ENCODE measurements at places on chromosomes 4 and X. TPM values are rescaled to one million over a fixed set of nuclear protein-coding genes. Genes with fewer than 3 reads are reported as not detected.

DNA sequence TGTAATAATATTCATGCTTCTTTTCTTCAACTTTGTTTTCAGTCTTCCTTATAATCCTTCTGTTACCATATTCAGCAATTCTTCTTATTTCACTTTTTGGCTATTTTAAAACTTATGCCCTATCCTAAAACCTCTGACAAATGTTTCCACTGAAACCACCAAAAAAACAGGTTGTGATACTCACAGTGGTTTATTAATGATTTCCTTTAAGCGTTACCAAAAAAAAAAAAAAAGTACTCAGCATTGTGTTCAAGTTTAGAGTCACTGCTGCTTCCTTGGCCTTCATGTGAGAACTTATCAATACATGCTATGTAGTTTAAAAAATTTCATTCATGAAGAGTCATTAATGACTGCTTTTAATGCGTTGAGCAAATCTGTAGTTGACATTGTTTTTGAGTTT lies 35.4 kb upstream of the UGT2A3 start:
- H3K36me3 ChIP-seq, result no peaks in the 10 kb centered on the region
- no peaks in the 10 kb centered on the region for H3K27me3 ChIP-seq

GRCh38 chr4:81811562-81812293 lies 340.0 kb upstream of the RASGEF1B start:
- H3K36me3 ChIP-seq, result no peaks in the 10 kb centered on the region
- DNase-seq, result no peak
- no peaks in the 10 kb centered on the region for H3K4me1 ChIP-seq
- no peak overlapping the region for H3K27ac ChIP-seq
- no peak overlapping the region for H3K4me3 ChIP-seq
- no peaks in the 10 kb centered on the region for H3K27me3 ChIP-seq

DNA sequence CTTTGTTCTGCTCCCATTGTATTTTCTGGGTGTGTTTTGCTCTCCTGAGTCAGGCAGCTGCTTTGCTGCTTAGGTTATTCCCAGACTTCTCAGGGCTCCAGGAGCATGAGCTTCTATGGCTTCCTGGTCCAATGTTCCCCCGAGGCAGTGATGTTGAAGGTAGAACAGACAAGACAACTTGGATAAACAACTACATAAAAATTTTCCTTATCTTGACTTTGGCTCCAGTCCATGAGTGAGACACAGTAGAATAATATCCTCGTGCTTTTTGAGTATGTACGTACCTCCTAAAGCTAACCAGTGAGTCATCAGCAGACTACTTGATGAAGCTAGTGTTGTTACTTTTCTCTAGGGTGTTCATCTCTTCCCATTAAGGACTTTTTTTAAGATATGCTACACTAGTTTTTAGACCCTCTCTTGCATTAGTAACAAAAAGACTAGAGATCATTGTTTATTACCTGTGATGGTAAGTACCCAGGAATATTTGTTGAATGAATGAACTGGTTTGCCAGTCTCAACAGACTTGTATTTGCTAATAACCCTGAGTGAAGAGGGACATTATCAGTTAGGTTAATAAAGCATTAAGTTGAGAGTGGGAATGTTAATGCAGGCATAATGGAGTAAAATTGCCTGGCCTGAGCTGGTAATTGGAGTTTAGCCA lies 131.9 kb downstream of the FHIP1A start:
- no peaks in the 10 kb centered on the region for H3K27me3 ChIP-seq
- no peaks in the 10 kb centered on the region for H3K36me3 ChIP-seq
- DNase-seq, result no peak
- H3K27ac ChIP-seq, result no peak overlapping the region
- H3K4me3 ChIP-seq, result no peak overlapping the region
- no peaks in the 10 kb centered on the region for H3K4me1 ChIP-seq

GRCh38 chr4:111977419-111977965 lies 167.8 kb upstream of the FAM241A start:
- no peak for DNase-seq
- H3K4me1 ChIP-seq, result no peaks in the 10 kb centered on the region
- no peaks in the 10 kb centered on the region for H3K36me3 ChIP-seq
- H3K27me3 ChIP-seq, result no peaks in the 10 kb centered on the region
- no peak overlapping the region for H3K4me3 ChIP-seq

DNA sequence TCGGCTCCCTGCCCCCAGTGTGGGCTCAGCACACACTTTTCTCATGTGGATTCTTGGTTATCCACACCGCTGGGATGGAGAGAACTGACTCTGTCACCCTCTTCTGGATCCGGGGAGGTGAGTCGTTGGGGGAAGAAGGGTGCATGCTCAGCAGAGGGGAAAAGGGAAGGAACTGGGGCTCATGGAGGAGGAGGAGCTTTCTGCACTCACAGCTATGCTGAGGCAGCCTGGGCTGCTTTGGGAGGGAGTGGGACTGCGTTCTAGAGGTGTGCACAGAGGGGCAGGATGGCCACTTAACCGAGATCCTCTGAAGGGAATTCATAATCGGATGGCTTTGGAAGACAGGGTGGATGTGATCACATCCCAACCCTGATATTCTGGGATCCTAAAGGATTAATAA lies 51.6 kb downstream of the RTL5 start:
- no peaks in the 10 kb centered on the region for H3K27me3 ChIP-seq
- no peak for DNase-seq
- H3K4me3 ChIP-seq, result no peak overlapping the region
- no peaks in the 10 kb centered on the region for H3K36me3 ChIP-seq
- peaks cover 7% of the 10 kb centered on the region for H3K4me1 ChIP-seq

DNA sequence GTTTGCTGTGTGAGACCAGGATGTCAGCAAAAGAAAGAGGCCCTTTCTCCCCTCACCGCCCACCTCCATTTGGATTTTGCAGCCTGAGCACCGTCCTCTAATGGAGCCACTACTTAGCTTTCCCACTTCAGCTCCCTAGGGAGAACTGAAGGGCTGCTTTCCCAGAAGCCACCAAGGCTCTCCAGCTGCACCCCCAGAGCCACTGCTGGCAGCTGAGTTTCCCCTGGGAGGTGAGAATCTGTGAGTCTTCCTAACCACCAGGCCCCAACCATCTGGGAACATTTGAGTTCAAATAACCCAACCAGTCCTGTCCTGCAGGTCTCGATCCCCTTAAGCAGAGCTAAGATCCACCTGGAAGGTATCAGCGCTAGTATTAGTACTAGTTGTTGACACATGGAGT lies 173.1 kb upstream of the USP9X start:
- H3K27ac ChIP-seq, result no peak overlapping the region
- H3K36me3 ChIP-seq, result no peaks in the 10 kb centered on the region
- H3K4me1 ChIP-seq, result no peaks in the 10 kb centered on the region
- no peaks in the 10 kb centered on the region for H3K27me3 ChIP-seq
- DNase-seq, result no peak

GRCh38 chr4:54737421-54737820 lies 79.7 kb downstream of the KIT start:
- no peak overlapping the region for H3K27ac ChIP-seq
- no peaks in the 10 kb centered on the region for H3K4me1 ChIP-seq
- H3K4me3 ChIP-seq, result no peak overlapping the region
- no peak for DNase-seq

- H3K4me1 ChIP-seq, result no peaks in the 10 kb centered on the region
- H3K27me3 ChIP-seq, result no peaks in the 10 kb centered on the region
- DNase-seq, result no peak
- H3K27ac ChIP-seq, result peak overlapping the region; percentile 38
- H3K36me3 ChIP-seq, result no peaks in the 10 kb centered on the region
These were observed 65.6 kb downstream of the ATXN3L start for GRCh38 chrX:13254076-13254785.

DNA sequence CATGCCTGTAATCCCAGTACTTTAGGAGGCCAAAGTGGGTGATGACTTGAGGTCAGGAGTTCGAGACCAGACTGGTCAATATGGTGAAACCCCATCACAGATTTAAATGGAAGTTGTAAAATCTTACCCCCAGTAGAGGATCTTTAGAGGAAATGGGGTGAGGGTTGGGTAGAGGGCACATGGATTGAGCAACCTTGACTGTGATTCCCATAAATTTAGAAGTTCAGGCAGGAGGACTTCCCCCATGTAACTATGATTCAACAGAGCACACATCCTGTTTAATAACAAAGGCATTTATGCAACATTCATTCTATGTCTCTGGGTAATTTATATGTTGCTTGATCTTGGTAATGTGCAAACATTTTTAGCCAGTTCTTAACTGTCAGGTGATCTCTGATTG lies 143.1 kb downstream of the RBM47 start:
- no peak overlapping the region for H3K27ac ChIP-seq
- no peaks in the 10 kb centered on the region for H3K36me3 ChIP-seq
- no peaks in the 10 kb centered on the region for H3K27me3 ChIP-seq
- DNase-seq, result no peak
- no peak overlapping the region for H3K4me3 ChIP-seq
- no peaks in the 10 kb centered on the region for H3K4me1 ChIP-seq

GRCh38 chr4:2044542-2045517 lies 14.3 kb upstream of the NAT8L start:
- no peak overlapping the region for H3K27ac ChIP-seq
- no peak for DNase-seq
- no peak overlapping the region for H3K4me3 ChIP-seq
- H3K27me3 ChIP-seq, result peaks cover 7% of the 10 kb centered on the region
- H3K4me1 ChIP-seq, result peaks cover 5% of the 10 kb centered on the region
- no peaks in the 10 kb centered on the region for H3K36me3 ChIP-seq

DNA sequence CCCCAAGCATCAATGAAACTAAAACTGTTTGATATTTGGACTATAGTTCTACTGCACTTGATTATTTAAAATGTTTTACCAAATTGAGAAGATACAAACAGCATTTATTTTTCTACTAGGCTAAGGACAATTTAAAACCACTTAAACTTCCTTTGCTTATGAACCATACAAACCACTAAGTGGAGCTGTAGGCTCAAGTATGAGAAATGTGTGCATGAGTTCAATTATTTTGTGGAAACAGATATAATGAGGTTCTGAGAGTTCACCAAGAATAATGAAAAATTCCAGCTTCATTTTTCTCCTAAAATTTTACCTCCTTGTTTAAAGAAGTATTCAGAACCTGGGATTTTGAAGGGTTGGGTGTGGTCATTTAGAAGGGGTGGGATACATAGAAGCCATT lies 63.1 kb downstream of the SERPINA7 start:
- no peaks in the 10 kb centered on the region for H3K36me3 ChIP-seq
- H3K27ac ChIP-seq, result no peak overlapping the region
- H3K27me3 ChIP-seq, result no peaks in the 10 kb centered on the region
- H3K4me3 ChIP-seq, result no peak overlapping the region
- no peaks in the 10 kb centered on the region for H3K4me1 ChIP-seq

DNA sequence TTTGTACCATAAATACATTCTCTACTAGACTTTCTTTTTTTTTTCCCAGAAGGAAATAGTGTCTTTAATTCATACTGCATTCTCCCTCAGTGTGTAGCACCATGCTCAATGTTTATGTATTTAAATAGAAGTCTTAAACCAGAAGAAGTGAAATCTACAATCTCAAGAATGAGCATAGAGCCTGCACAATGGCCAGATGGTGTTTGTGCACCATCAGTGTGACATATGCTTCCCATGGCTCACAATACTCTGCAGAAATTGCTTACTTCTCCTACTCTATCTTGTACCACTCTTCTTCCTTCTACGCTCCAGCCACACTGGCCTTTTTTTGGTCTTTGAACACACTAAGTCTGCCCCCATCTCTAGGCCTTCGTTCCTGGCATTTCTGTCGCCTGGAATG lies 2.6 kb upstream of the DOCK11 start:
- H3K27ac ChIP-seq, result no peak overlapping the region
- no peak for DNase-seq
- no peaks in the 10 kb centered on the region for H3K36me3 ChIP-seq
- no peaks in the 10 kb centered on the region for H3K27me3 ChIP-seq
- H3K4me3 ChIP-seq, result no peak overlapping the region
- H3K4me1 ChIP-seq, result peaks cover 12% of the 10 kb centered on the region

DNA sequence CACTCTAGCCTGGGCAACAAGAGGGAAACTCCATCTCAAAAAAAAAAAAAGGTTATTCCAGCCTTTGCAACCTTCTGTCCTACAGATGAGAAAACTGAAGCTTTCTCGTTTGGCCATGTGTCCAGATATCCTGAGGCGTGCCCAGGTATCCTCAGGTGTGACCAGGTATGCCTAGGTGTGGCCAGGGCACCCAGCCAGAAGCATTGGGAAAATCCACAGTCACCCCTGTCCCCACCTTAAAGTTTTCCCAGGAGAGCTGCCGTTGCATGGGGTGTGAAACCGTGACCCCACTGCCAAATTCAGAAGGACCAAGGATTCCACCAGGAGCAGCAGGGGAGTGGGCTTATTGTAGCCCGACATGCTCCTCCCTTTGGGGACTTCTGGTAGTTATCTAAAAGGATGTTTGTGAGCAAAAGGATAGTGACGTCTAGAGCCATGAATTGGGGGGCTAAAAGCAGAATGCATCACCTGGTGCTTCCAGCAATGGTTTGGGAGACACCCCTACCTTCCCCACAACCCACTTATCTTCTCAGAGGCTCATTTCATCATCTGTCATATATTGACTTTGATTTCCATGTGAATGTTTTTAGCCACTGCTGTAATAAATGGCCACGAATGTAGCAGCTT lies 4.0 kb upstream of the DHRSX start:
- no peak overlapping the region for H3K4me3 ChIP-seq
- no peaks in the 10 kb centered on the region for H3K36me3 ChIP-seq
- H3K27ac ChIP-seq, result no peak overlapping the region
- no peak for DNase-seq

DNA sequence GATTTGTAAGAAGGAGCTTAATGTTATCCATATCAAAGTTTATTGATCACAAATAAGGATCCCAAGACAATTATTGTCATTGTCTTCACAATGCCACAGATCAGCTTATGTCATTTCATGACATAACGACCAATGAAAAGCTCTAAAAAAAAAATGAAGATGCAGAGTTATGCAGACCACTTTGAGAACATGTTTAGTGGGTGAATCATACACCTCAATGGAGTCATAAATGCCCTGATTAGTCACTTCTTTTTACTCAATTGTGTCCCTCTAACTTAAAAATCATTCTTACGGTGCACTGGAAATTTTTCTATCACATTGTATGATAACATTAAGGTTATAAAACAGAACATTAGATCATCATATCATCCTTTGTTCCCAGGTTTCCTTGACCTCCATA lies 87.6 kb upstream of the GABRG1 start:
- H3K4me1 ChIP-seq, result no peaks in the 10 kb centered on the region
- DNase-seq, result no peak
- no peak overlapping the region for H3K27ac ChIP-seq

DNA sequence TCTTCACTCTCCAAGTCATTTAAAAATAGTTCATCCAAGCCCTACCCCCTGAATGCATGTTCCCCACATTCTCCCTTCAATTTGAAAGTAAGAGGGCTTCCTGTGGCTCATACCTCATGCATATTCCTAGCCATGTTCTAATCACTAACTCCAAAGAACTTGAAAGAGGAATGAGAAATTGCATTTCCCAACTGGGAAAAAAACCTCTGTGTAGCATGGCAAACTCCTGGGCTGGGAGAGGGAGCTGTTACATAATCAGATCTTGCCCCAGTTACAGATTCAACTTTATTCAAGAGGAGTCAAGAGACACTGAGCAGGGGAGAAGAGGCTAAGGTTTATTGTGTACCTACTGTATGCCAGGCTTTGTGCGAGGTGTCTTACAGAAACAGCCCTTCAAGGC lies 90.2 kb downstream of the SLC2A9 start:
- no peak overlapping the region for H3K4me3 ChIP-seq
- no peak for DNase-seq
- no peaks in the 10 kb centered on the region for H3K36me3 ChIP-seq
- H3K27me3 ChIP-seq, result no peaks in the 10 kb centered on the region
- H3K27ac ChIP-seq, result no peak overlapping the region

GRCh38 chrX:40243755-40244515 lies 146.2 kb upstream of the BCOR start:
- peaks cover 10% of the 10 kb centered on the region for H3K4me1 ChIP-seq
- DNase-seq, result no peak
- no peaks in the 10 kb centered on the region for H3K27me3 ChIP-seq
- no peak overlapping the region for H3K27ac ChIP-seq

Gene TBC1D8B
- total RNA-seq, result 1.5 TPM

Gene TNMD
- total RNA-seq, result not detected

Gene MTNR1A
- not detected for total RNA-seq
